ENCODE measurements at places on chromosomes 7 and 10.

DNA sequence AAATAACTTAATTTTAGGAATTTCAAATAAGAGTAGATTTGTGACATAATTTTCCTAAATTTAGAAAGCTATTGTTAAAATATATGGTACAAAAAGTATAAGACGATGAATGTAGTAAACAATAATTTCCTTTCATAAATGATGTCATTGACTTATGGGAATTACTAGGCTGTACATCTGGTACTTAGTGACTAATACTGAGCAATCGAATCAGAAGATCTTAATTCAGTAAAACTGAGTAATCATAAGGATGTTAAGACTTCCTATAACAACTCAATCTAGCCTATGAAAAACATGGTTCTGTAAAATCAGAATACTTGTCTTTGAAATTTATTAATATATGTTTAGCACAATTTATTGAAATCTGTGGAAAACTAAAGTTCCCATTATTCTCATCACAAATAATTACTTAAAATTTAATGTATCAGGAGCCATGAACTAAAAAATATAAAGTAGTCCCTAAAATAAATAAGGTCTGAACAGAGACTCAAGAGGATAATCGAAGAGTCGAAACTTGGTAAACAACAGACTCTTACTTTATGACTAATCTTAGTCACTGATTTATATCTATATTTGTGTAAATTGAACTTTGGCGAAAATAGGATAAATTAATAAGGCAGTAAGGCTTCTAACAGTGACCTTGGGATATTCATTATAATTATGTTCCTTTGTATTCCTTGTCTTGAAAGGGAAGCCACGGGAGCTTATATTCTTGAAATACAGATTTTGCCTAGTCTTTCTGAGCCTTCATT, 142.1 kb downstream of the HGF start:
- DNase-seq = no peak

DNA sequence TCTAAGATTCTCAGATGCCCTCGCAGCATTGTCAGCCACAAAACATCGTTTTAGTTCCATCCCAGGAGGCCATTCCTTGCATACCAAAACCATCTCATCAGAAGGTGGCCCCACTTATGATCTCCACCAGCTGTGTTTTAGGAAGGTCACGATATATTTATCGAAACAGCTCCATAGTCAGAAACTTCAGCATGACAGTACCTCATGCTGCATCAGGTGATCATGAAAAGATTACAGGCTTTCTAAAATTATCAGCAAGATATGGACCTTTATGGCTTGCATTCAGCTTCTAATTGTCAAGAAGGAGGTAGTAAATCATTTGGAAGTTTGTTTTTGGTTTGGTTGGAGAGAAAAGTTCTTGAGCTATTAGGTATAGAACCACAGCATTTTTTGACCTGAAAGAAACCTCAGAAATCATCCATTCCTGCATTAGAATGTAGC, 20.0 kb downstream of the JAZF1 start:
- no peak for DNase-seq

- DNase-seq = no peak
These were observed 26.2 kb upstream of the LIMK1 start for GRCh38 chr7:74057216-74057925.

DNA sequence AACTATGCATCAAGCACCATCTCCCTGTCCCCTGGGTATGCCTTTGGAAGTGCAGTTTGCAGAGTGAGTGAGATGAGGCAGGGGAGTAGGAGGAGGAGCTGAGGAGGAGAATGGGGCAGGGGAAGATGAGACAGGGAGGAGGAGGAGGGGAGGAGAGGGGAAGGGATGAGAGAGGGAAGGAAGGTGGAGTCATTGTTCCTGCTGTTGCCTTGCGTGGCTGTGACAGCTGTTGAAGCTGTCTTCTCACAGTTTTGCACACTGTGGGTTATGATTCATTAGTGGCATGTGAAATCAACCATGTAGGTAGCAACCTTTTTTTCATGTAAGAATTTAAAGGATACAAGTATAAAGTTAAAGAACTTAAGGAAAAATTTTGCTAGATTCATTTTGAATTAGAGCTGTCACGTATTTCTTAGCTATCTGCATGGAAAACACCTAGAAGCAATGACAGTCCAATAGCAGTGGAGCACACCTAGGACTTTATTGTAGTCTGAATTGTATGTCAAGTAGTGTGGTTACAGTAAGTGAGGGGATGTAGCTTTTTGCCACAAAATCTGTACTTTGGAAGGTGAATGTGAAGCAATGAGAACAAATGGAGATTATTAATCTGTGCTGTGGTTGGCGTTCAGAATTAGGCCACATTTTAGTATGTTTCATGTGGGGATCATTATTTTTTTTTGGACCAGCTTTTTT, 21.7 kb downstream of the CCM2 start:
- no peak for DNase-seq

DNA sequence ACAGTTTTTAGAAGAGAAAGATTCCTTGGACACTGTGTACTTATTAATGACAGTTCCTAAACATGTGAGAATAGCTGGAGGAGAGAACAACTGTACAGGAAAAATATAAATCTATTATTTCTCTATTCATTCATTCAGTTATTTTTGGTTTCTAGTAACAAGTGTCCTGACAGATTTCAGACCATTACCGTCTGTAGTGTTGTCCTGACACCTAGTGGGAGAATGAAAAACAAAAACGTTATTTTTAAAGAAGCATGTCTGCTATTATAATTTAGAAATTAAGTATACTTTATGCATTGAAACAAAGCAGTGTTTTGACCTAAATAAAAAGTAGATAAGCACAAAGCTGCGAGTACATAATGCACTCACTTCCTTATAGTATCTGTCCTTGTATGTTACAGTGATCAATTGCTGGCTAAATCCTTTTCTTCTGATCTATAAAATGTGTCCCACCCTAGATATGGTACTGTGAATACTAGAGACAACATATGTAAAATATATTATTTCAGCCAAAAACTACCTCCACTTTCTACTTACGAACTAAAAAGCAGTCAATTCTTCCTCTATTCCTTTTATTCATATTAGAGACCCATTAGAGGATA, 575.6 kb downstream of the ARL4A start:
- DNase-seq = no peak

- DNase-seq = no peak
These were observed 19.8 kb downstream of the NUB1 start for GRCh38 chr7:151361193-151361959.

DNA sequence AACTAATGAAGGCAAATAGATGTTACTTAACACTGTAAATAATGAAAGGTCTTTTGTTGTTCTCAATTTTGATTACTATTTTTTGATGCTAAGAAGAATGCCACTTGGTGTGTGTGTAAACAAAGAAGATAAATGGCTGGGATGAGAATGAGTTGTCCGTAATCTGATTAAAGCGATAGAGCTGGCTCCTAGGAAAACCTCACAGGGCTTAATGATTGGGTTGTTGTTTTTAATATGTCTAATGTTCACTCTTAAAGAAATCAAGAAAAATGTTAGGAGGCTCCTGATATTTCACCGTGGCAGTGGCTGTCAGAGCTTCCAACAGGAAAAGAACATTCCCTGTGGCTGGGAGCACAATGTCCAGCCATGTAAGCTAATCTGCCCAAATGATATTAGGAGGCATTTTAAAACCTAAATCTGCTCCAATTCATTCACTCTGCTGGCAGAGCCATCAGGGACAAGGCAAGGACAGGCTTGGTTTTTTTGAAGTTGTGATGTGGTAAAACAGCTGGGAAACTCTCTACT, 243.9 kb downstream of the SNX10 start:
- DNase-seq = no peak

DNA sequence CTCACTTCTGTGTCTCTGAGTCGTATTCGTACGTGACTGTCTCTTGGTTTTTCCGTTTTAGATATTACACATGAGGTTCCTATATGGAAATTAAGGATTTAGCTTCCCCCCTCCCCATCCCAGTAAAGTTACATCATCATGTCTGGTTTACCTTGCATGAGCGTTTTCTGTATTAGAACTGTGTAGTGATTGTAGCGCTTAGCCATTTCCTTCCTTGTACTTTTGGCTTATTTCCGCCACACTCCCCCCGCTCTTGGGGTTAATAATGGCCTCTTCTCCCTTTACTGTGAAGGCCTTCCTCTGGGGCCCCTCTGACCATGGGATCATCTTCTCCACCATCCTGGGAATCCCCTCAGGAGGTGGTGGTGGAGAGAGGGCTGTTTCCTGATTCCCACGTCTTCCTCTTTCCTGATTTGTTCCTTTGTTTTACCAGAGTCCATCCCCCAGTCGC, 27.2 kb upstream of the AP5Z1 start:
- DNase-seq = no peak

GRCh38 chr10:93352638-93353383, 129.3 kb downstream of the MYOF start:
- no peak for DNase-seq

DNA sequence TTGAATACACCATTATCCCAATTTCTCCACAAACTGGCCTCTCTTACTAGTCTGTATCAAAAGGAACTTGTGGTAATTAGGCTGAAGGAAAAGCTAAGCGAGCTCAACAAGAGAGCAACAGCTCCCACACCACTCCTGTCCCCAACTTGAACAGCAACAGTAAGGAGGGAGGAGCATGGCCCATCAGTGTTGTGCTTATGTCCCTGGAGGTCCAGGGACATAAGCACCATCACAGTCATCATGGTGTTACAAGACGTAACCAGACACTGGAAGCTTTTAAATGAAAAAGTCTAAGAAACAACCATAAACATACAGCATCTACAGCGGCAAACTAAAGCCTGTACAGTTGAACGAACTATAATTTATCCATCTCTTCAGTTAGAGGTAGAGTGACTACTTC, 989 bp downstream of the ERLIN1 start:
- no peak for DNase-seq

DNA sequence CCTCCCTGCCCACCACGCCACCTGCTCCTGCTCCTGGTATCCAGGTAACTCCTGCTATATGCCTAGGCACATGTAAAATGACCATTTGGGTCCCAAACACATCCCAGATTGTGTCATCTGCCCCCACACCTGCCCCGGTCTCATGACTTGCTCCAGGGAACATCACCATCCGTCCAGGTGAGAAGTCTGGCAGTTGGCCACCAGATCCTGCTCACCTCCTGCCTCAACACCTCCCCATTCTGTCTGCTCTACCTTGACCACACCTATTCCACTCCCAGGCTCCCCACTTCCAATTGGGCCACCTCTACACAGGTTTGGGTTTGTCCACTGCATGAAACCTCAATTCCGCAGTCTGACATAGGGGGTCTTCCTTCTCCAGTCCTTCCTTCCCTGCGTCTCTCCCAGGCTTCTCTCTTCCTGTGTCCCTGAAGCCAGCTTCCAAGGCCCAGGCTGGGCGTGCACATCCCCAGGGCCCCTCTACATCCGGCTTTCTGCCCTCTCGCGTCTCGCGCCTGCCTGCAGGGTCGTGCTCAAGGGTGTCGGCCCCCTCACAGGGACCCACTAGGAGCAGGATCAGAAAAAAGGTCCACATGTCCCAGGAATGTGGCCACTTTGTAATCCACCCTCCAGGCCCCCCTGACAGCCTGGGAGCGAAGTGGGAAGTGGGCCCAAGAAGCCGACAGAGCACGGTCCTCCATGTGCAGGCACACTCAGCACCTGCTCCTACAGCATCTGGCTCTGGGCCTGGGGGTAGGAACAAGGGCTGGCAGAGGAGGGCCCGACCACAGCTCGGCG, 49.3 kb upstream of the DAGLB start:
- DNase-seq = no peak

GRCh38 chr10:123796736-123797135, 94.9 kb downstream of the CPXM2 start:
- no peak for DNase-seq

- no peak for DNase-seq
These were observed 11.2 kb upstream of the TECTB start for GRCh38 chr10:112271982-112272381.

DNA sequence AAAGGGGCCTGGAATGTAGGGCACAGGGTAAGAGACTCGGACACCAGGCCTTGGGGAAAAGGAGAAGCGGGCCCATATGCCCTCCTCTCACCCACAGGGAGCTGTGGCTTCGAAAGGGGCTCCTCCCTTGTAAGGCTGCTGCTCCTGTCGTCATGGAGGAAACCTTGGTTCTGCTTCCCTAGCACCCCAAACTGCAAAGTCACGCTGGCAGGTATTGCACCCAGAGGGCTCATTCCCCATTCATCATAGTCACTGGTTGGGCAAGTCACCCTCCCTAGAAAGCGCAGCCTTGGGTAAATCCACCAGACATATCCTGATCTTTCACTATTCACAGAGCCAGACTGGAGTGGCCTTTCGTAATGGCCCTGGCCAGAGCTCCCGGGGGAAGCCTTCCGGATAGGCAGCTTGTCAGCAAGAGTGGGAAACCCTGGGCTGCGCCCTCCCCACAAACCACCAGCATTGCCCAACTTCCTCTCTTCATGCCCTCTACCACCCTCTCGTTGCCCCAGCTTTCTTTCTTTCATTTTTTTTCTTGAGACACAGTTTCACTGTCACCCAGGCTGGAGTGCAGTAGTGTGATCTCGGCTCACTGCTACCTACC, 121.0 kb downstream of the HIP1 start:
- DNase-seq = peak; percentile 87

DNA sequence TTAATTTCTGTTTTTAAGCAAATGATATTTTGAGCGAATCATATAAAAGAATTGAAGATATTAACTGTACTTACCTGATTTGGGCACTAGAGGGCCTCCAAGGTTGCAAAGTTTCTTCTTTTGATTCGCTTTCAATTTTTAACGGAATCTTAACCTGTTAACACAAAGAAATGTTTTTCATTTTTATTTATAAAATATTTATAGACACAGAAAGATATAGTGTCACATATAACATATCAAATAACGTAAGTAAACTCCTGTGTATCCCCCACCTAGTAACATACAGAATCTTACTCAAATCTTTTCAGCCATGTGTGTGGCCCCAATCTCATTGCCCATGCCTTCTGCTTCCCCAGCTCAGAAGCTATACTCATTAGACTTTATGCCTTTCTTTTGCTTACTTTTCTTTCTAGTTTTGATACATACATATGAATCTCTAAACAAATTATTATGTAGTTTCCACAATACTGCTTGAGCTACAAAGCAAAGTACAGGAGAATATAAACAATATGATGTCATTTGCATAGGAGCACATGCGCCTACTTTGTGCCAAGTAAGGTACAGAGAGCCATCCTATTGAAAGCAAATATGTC, 49.5 kb upstream of the ZPBP start:
- no peak for DNase-seq

- no peak for DNase-seq
These were observed 80.2 kb downstream of the VWDE start for GRCh38 chr7:12323415-12323814.

GRCh38 chr10:131536676-131537075, 225.2 kb upstream of the TCERG1L start:
- no peak for DNase-seq

- DNase-seq = no peak
These were observed 68.0 kb upstream of the LRRC4 start for GRCh38 chr7:128099204-128099671.
